ENCODE measurements at places on chromosomes 5 and 9.
A peak's percentile ranks its signal among the peaks of the same experiment; 100 is the strongest.

DNA sequence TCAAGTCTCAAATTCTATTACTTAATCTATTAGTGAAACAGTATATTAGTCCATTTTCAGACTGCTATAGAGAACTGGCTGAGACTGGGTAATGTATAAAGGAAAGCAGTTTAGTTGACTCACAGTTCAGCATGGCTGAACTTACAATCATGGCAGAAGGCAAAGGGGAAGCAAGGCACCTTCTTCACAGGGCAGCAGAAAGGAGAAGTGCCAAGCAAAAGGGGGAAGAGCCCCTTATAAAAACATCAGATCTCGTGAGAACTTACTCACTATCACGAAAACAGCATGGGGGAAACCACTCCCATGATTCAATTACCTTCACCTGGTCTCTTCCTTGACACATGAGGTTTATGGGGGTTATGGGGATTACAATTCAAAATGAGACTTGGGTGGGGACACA, 67.9 kb upstream of the CHSY3 start:
- DNase-seq, result no peak

- no peak for DNase-seq
These were observed 130.1 kb downstream of the GPBP1 start for GRCh38 chr5:57303985-57304384.

- DNase-seq, result peak; percentile 39
These were observed 85.4 kb downstream of the ADAMTS2 start for GRCh38 chr5:179259731-179260323.

GRCh38 chr9:136740069-136740468, 2.7 kb downstream of the LCN10 start:
- DNase-seq, result no peak

- DNase-seq, result no peak
These were observed 597.3 kb downstream of the PRELID2 start for GRCh38 chr5:145237843-145238242.

DNA sequence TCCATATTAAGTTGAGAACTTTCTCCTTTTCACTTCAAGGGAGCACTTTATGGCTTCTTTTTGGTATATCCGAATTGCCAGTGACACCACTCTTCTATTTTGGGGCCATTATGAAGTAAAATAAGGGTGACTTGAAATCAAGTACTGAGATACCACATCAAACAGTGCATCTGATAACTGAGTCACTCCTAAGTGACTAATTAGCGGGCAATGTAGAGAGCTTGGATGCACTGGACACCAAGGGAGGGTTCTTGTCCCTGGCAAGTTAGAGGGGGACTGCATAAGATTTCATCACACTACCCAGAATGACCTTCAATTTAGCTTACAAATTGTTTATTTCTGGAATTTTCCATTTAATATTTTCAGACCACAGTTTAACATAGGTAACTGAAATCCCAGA, 813.9 kb upstream of the CDH10 start:
- DNase-seq, result no peak

DNA sequence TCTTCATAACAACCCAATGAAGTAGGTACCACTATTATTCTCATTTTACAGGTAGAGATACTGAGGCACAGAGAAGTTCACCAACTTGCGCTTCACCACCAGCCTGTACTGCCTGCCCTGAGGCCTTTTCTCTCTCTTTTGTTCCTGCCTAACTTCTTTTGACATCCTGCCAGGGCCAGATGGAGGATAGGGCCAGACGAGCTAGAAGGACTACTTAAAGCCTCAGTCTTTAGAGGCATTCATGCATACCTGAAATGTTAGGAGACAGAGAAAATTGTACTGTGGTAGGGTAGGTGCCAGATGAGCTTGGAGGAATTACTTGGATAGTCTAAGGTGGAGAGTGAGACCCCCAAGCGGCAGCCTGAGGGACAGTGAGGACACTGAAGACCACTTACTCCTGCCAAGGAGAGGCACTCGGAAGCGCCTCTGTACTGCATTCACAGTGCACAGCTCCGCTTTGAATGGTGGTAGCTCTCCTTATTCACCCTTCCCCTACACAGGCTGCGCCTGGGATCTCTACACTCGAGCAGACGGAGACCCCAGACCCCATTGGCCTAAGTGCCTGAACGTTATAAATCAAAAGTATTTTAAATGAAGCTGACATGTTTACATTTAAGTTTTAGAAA, 6.2 kb upstream of the ORM1 start:
- DNase-seq, result peak; percentile 47

GRCh38 chr9:121013911-121014310, 36.2 kb downstream of the C5 start:
- DNase-seq, result no peak

- DNase-seq, result no peak
These were observed 5.6 kb downstream of the ADAMTSL2 start for GRCh38 chr9:133539991-133540697.

DNA sequence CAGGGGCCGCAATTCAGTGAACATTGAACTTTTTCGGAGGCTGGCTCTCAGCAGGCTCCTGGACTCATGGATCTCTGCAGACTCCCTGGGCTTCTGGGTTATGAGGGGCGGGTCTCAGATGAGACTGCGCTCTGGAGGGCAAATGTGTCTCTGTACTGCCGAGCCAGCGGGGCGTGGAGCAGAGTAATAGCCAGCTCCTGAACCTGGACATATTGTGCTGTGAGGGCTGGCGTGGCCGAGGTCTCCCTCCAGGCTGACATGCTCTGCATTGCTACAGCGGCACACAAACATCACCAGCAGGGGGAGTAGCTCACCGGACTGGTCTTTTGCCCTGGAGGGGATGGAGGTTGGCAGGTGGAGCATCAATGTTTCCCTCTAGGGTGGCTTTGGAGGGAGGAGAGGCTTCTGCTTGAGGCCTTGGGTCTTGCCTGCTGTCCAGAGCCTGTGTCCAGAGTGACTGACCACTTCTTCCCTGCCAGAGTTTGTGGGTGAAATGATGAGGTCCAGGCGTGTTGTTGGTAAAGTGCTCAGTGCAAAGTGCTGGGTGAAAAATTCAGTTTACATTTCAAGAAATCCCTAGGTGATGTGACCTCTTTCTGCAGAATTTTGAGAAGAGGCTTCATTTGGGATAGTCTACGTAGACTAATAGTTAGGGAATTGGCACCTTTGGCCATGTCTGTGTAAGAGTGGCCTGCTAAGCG, 10.9 kb upstream of the GADD45G start:
- DNase-seq, result peak; percentile 82

- no peak for DNase-seq
These were observed 44.3 kb downstream of the GARNL3 start for GRCh38 chr9:127308652-127309434.

DNA sequence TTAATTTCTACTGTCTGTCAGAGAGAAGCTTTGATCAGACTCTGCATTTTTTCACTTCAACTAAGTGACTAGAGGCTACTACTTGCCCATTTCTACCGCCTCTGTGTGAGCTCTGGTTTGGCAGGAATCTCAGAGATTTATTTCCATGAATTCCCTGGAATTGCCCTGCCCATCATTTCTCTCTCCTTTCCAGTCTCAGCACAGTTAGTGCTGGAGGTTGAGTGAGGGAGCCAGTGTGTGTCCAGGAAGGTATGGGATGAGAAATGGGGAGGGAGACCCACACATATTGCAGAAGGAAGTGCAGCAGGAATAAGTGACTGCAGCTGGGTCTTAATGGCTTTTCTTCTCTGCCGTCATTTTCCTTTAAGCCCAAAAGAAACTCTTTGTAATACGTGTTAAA, 443.1 kb upstream of the ZNF462 start:
- no peak for DNase-seq

DNA sequence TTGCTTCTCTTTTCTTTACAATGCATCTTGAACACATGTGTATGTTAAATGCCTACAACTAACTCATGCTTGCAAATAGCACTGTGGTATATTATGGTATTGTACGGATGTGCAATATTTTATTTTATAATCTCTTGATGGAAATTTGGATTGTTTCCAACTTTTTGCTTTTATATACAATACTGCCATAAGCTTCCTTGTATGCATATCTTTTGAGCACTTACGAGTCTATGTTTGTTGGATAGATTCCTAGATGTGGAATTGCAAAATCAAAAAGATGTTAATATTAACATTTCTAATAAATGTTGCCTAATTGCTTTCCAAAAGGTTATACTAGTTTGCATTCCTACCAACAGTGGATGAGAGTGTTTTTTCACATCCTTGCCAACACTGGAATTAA, 3.4 kb upstream of the GALNT12 start:
- no peak for DNase-seq

GRCh38 chr9:109883623-109884022, 103.6 kb downstream of the PALM2AKAP2 start:
- DNase-seq, result no peak

DNA sequence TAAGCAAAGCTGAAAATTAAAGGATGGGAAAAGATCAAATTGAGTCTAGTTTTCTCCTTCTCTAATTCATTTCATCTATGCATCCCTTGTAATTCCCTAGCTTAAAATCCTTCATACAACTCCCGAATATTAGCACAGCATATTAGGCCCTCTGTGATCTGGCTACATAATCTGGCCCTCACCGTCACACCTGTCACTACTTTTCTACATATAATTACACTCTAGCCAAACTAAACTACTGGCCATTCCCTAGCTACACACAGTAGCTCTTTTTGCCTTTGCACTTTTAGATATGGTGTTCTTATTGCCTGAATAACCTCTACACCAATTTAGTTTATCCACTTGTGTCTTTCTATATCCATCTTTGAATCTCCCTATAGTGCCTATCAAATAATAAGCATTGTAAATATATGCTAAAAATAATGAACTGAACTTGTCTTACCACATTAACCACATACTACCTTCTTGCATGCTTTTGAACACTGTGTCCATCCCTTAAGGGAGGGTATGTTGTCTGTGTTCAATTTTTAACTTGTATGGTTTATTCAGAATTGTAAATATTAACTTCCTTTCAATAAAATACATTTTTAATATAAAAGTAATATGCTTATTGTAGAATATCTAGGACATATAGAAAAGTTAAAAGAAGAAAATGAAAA, 15.9 kb downstream of the RANBP6 start:
- DNase-seq, result no peak

DNA sequence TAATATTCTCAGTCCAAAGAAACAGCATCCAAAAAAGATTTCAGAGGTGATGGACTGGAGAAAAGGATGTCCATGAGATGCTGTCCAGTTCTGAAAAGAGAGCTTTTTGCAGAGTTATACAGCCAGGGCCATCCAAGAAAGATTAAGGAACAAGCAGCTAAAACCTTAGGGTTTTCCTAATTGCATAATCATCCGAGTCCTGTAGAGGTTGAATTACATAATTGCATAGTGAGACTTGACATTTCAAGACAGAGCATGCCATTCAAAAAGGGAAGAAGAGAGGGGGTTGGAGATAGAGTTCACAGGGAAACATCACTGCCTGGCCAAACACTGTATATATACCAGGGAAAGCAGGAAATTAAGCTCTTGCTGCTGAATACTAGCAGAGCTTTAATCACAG, 1729.2 kb upstream of the WWC1 start:
- no peak for DNase-seq

DNA sequence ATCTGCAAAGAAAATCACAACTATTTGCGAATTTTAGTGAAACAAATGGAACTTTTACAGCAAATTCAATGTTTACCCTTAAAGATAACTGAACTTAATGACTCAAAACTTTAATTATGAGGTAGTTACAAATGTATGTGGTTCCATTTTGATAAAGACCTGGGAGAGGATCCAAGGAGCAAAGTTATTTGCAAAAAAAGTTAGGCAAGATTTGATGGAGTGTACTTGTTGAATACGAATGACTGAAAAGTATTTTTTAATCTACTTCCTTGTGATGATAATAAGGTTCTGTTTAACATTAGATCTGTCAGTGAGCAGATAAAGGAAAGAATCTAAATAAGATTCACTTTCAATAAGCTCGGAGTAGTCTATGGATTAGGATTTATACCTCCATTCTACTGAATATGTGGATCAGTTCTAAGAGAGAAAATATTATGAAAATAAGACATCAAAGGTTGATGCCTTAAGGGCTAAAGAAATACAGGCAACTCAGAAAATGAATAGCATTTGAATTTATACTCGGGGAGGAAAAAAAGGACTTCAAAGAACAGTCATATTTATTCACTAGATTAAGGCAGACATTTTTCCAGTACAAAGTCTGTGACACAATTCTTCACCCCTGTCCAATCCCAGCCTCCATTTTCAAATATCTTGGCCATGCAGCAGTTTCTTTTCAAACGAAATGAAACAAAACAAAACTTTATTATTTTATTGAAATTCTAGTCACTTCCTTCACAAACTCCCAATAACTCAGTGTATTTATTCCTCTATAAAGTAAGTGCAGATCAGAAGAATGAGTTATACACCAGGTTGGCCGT, 199.8 kb downstream of the PDE4D start:
- DNase-seq, result no peak

GRCh38 chr5:78509884-78510769, 138.4 kb downstream of the LHFPL2 start:
- peak; percentile 68 for DNase-seq

- no peak for DNase-seq
These were observed 55.4 kb upstream of the ERCC6L2 start for GRCh38 chr9:95820074-95820473.

GRCh38 chr9:98108531-98109031, 10.4 kb downstream of the TRIM14 start:
- DNase-seq, result no peak

Data from activated CD8-positive, alpha-beta memory T cell treated with anti-CD3 and anti-CD28 coated beads, Interleukin-2, amount 50 U/mL, for 48 hours (primary cell).